ENCODE measurements at places on chromosomes 7 and 10.
A peak's percentile ranks its signal among the peaks of the same experiment; 100 is the strongest.

DNA sequence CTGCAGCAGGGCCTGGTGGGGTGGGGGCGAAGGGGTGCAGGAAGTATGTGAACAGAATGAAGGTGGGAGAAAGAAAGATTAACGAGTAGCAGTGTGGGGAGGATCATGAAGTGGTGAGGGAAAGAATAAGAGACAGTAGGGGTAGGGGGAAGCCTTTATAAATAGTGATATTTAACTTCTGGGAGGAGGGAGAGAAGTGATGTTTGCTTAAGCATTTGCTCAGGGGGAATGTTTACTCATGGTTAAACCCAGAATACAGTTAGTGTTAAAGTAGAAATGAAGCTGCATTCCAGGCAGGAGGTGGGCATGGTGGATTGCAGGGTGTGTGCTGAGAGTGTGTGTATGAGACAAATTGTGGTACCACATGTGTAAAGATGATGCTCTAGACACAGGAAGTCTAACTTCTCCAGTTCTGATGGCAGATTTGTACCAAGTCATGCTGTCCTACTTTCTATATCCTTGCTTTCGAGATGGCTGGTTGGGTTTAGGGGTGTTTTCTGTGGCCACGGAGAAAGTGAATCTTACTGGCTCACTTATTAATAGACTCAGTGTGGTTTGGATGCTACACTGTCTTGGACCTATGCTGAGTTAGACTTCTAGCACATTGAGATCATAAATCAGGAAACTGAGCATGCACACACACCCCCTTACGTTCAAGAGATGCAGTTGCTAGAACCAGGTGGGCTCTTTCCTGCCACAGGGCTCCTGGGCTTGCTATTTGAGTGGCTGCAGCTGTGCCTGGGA, 10.6 kb upstream of the DNMBP start:
- DNase-seq, result no peak

GRCh38 chr10:30591249-30591670, 38.3 kb downstream of the LYZL2 start:
- peak; percentile 59 for DNase-seq

DNA sequence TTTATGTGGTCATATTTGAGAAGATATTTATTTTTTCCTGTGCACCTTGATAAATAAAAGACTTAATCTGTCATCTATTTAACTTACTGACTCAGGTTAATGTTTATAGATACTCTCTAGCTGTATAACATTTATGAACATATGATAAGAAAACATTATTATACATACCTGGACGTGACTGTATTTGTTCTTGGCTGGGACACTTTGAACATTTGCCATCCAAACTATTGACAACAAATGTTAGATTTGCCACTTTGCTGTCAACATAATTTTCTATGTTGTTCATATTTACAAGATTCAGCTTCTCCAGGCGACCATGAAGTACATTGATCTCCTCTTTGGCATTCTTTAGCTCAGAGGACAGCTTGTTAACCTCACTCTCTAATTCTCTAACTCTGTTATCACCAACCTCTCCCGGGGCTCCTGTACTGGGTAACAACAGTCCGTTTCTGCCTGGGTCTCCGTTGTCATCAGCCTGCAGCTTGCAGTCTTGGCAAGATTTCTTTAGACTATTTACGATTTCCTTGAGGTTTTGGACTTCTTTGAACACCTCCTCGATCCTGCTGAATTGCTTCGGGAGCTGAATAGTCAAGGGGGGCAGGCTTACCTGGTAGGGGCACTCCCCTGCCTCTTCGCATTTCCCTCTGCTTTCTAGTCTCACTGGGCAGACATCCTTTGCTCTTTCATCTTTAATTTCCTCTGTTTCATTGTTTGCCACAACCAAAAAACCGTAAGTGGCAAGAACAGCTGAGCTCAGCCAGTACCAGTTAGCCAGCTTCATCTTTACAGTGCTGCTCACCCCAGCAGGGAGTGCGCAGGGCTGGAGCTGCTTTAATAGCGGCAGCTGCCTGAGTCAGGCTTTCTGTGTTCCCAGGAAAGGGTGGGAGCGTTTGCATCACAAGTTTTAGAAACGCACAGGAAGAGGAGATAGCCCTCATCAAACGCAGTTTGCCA, at the start of gene FGL2:
Gene FGL2, minus strand, starts transcription at position 807 of the 954 bp plus-strand sequence. Its CDS starts 26 bp downstream, at position 781.
- DNase-seq, result peak; percentile 28

DNA sequence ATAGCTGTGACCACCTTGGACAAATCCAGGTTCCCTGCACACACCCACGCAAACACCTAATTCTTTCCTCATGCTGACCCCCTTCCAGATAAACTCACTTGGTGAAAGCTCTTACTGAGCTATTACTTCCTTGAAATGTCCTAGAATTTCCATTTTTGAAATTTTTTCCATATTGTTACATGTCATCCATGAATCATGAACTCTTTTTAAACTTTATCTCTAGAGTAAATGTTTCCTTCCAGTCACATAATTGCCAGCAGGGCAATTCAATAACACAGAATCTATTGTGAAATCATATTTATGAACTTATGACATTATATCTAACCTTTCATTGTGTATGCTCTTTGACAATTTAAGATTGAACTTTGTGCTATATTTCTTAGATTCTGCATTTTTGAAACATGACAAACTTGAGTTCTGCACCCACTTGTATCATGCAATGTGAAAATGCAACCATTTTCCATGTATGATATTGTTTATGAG, 26.8 kb upstream of the FGL2 start:
- no peak for DNase-seq

GRCh38 chr7:55546814-55547213, 25.5 kb downstream of the VOPP1 start:
- peak; percentile 86 for DNase-seq

- DNase-seq, result peak; percentile 91
Measured at GRCh38 chr10:100286051-100287033, at the start of gene BLOC1S2. BLOC1S2 (minus strand) TSS chr10:100286680; CDS start chr10:100286659, 21 bp downstream.

- DNase-seq, result no peak
Measured at GRCh38 chr7:64045301-64046040, at the start of gene ZNF727. ZNF727 (plus strand) TSS chr7:64045434; CDS start chr7:64045622, 188 bp downstream.

GRCh38 chr7:2830609-2831376, 13.3 kb downstream of the GNA12 start:
- no peak for DNase-seq

- DNase-seq, result peak; percentile 21
Measured at GRCh38 chr10:3780771-3781467, 4.1 kb downstream of the KLF6 start.

DNA sequence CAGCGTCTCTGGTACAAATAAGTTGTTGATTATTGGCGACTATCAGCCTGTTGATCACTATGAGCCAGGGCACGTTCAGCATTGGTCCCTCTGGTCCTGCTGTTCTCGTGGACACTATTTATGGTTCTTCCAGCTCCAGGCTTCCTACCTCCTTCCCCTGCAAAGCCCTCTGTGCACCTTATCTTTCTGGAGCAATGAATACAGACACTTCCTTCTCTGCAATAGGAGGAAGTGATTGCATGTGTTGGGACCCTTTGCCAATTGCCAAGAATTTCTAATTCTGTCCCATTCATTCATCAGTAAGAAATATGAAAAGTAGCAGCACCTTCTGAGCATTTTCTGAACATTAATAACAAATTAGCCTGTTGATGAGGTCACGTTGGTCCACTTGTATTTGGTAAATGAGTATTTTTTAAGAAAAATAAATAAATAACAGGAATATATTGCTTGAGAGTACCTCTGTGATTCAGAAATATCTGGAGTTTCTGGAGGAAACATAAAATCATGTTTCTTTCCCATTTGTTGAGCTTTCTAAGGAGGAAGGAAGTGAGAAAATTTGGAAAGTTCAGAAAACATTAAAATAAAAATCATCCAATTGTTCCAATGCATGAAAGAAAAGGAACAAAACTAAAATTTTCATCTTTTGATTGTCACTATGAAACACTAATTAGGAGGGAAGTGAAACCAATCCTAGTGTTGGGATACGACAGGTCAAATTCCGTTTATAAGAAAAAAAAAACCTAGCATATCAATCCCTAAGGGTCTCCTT, 259.1 kb upstream of the KLF6 start:
- no peak for DNase-seq

DNA sequence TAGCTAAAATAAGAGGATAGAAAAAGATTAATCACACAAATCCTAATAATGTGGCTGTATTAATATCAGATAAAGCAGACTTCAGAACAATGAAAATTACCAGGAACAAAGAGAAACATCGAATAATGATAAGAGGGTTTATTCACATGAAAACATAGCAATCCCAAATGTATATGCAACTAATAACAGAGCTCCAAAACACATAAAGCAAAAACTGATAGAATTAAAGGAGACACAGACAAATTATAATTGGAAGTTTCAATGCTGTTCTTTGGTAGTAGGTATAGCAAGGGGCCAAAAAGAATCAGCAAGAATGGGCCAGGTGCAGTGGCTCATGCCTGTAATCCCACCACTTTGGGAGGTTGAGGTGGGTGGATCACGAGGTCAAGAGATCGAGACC, 23.4 kb upstream of the DNAAF5 start:
- DNase-seq, result no peak

DNA sequence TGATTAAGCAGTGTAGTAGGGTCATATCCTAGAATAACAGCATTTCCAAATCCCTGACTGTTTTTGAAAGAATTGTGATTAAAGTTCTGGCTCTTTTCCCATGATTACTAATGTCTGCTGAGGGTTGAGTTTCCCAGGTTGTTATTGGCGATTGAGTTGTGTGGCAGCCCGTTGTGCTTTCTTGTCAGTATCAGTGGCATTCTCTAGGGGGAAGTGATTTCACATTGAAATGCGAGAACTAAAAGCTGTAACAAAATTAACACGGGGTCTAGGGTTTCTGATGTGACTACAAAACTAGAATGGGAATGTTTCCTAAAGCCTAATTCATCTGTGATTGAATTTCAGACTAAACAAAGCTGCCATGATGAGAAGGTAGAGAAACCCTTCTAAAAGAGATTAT, 349.4 kb downstream of the EXOC4 start:
- DNase-seq, result peak; percentile 16

- DNase-seq, result peak; percentile 97
Measured at GRCh38 chr10:329361-330099, 194.3 kb downstream of the ZMYND11 start.

GRCh38 chr10:100736809-100737354, 8.5 kb upstream of the PAX2 start:
- DNase-seq, result no peak

GRCh38 chr10:45399113-45399512, 25.1 kb downstream of the ALOX5 start:
- DNase-seq, result no peak

DNA sequence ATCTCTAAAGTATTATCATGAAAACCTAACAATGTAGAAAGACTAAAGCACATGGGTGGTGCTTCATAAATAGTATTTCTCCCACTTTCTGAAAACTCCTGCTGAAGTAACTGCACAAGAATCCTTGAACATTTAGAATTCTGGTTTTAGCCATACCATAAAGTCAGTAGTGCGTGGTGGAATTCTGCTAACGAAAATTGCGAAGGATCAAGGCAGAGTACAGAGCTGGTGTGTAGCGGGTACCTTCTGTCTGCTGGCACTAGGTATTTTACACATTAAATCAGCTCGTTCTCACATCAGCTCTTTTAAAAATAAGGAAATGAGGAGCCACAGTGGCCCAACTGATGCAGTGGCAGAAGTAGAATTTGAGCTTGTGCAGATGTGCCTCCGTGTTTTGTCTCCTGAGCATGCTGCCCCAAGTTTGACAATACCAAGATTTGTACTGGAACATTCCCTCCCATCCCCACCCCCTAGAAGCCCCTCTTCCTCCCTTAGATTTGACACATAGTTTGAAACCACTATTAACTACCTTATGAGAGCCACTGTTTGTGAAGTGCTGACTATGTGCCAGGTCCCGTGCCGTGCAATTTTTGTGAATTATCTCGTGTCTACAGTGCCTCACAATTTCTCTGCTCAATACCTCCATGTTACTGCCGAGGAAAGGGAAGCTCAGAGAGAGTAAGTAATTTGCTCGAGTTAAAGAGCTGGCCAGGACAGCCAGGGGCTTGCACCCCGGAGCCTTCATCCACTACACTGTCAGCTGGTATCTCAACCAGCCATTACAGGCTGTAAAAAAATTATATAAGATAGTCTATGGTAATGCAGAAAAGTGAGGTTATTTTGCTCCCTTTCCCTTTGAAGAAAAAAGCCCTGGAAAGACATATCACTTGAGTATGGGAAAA, 66.9 kb downstream of the EGFR start:
- no peak for DNase-seq

Data from ELR (cell line).